ENCODE measurements at places on chromosomes 7 and 10. TPM values are rescaled to one million over a fixed set of nuclear protein-coding genes. Genes with fewer than 3 reads are reported as not detected.
A peak's percentile ranks its signal among the peaks of the same experiment; 100 is the strongest.

- no peak for DNase-seq
Measured at GRCh38 chr10:29033311-29033940, 255.4 kb upstream of the LYZL1 start.

DNA sequence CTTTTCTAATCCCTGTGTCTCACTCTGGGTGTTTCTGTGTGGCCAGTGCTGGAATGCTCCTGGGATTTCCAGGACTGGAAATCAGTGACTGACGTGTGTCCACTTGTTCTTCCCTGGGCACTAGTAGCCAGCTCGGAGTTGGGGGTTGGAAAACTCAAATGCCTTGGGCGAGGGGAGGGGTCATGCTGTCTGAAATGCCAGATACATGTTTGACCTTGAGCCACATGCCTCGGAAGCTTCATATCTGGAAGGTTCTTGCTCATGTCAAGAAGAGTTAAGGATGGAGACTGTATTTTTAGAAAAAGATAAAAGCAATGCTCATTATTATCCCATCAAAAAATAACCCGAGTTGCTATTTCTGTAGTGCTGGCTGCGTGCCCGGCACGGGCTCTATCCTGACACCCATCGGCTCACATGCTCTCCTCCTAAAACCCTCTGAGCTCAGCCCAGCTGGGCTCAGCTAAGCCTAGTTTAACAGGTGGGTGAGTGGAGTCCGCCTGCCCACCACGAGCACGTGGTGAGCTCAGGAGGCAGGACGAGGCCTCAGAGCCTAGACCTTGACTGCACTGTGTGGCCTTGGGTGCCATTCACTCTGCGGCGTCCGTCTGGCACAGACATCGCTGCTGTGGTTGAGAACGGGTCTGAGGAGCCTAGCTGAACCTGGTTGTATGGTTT, 6.4 kb downstream of the DPYSL4 start:
- no peak for DNase-seq

- DNase-seq: peak; percentile 88
Measured at GRCh38 chr7:49580000-49580399, 193.4 kb upstream of the VWC2 start.

- DNase-seq: no peak
Measured at GRCh38 chr7:43851805-43852204, 17.5 kb downstream of the MRPS24 start.

DNA sequence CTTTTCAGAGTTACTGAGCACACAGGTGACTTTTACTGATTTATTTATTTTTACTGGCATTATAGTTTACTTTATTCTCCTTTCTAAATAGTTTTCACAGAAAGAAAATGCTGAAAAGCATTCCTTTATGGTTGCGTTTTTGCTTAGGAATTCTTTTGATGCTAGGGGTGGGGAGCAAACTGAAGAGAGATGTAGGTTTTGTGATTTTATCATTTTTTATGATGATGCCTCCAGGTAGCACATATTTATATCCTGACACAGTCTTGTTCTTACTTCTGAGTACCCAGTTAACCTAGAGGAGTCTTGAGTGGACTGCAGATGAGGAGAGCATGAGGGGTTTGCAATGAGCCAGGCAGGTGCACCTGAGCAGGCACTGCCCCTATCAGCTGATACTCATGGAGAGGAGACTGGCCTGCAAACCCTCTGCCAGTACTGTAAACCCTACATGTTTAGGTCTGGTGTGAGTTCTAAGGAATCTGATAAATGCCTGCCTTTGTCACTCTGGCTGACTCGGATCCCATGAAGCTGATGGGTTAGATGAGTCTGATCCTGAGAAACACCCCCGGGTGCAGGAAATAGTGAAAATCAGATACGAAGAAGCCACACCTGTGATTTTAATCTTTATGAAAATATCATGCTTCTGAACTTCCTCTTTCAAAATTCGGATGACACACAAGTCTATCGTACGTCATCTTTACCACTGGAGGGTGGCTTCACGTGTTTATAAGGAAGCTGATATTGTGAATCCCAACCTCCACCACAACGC, 302.9 kb downstream of the WDR37 start:
- no peak for DNase-seq

DNA sequence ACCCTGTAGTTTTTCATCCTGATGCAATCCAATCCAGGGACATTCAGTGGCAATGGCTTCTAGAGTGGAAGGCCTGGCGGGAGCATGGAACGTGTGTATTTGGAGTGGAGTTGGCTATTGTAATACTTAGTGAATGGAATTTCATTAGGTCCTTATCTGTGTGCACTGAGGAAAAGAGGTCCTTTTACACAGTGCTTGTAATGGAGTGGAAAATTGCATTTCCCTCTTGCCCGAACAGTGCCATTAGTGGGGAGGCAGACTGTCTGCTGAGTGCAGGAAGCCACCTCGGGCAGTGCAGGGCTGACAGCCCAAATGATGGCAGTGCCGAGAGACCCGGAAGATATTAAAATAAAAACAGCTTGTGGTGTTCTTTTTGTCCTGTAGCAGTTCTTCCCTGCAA, 786.6 kb downstream of the LRMDA start:
- DNase-seq: no peak

- no peak for DNase-seq
Measured at GRCh38 chr10:20237586-20237985, 421.4 kb downstream of the PLXDC2 start.

- no peak for DNase-seq
Measured at GRCh38 chr10:27534161-27534700, 30.1 kb downstream of the RAB18 start.

GRCh38 chr10:131043039-131043691, 268.4 kb downstream of the TCERG1L start:
- no peak for DNase-seq

DNA sequence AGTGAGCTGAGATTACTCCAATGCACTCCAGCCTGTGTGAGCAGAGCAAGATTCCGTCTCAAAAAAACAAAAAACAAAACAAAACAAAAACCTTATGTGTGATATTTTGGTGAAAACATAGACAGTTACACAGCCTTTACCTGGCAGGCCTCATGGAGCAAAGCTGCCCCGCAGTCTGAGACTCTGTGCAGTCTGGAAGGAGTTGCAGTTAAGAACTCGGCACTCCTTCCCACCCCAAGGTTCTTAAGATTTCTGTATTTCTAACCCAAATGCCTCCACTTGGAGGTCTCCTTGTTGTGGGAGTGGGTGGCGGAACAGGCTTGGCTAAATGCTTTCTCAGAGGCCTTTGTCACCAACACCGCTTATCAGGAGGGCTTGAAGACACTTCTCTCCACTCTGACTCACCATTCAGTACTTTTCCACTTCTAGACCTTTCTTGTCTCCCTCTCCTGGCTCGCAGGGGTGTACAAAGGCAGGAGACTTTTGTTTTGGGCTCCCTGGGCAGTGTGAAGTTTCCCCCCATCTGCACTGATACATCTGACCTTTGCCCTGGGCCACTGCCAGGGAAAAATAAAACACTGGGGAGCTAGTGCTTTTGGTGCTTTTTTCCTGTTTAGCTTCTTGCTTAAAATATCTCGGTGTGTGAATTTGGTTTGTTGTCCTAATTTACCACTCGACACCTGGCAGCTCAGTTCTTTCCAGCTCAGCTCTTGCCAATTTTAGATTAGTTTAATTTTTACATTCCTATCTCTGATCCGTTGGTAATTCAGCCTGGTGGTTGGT, 51.3 kb upstream of the MAGI2 start:
- no peak for DNase-seq

GRCh38 chr7:121416533-121416932, 20.4 kb upstream of the FAM3C start:
- no peak for DNase-seq

- DNase-seq: no peak
Measured at GRCh38 chr10:73999703-74000102, 1.8 kb downstream of the VCL start.

- DNase-seq: no peak
Measured at GRCh38 chr7:50863053-50863452, 80.4 kb upstream of the GRB10 start.

The SEC61G gene
- total RNA-seq: 96.2 TPM

The ZNF488 gene
- 0.10 TPM for total RNA-seq

The CLDN4 gene
- 0.71 TPM for total RNA-seq

The CDC123 gene
- 62.5 TPM for total RNA-seq

The PILRA gene
- total RNA-seq: 14.5 TPM

The NYAP1 gene
- total RNA-seq: 1.2 TPM

The HOXA4 gene
- 4.0 TPM for total RNA-seq

The CLRN3 gene
- total RNA-seq: 0.29 TPM

The SSC4D gene
- 3.7 TPM for total RNA-seq
